ENCODE measurements at places on chromosomes 6 and 20.

- H3K27ac ChIP-seq, result peak overlapping the region; percentile 48
- no peak overlapping the region for H3K4me3 ChIP-seq
- H3K4me1 ChIP-seq, result peaks cover 24% of the 10 kb centered on the region
- H3K27me3 ChIP-seq, result no peaks in the 10 kb centered on the region
Measured at GRCh38 chr6:134686071-134686470, 263.8 kb downstream of the ALDH8A1 start.

DNA sequence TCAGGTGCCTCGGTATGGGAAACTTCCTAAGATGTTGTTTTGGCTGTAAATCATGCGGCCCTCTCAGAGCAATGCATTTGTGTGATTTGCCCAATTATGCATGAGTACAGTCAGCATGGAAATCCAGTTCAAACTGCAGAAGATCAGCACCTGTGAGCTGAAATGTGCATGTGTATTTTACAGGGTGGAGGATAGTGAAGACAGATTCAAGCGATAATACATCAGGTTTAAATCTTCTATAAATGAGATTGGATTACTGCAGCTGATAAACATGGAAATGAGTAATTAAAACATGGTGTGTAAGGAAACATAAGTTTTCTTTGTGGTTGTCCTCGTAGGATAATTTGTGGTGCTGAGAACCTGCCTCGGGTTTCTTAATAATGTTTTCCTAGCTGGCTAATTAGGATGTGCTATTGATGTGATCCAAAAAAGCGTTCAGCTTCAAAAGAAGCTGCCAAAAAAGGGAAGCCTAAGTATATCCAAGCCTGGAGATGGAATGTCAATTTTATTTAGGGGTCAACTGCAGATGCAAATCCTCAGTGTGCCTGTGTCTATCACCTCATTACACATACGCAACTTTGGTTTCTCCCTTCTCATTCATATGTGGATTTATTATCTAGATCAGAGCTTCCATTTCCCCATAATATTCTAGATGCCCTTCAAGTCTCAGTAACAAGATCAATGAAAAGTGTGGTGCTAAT, 117.1 kb upstream of the CCDC28A start:
- H3K27me3 ChIP-seq, result no peaks in the 10 kb centered on the region
- H3K27ac ChIP-seq, result no peak overlapping the region
- no peak overlapping the region for H3K4me3 ChIP-seq
- no peaks in the 10 kb centered on the region for H3K36me3 ChIP-seq

- DNase-seq, result peak; percentile 94
- no peaks in the 10 kb centered on the region for H3K27me3 ChIP-seq
- no peaks in the 10 kb centered on the region for H3K36me3 ChIP-seq
- H3K27ac ChIP-seq, result peak overlapping the region; percentile 97
Measured at GRCh38 chr20:53738039-53738944, 144.7 kb upstream of the ZNF217 start.

GRCh38 chr6:165556116-165556843, 106.8 kb downstream of the PDE10A start:
- no peak for DNase-seq
- H3K36me3 ChIP-seq, result no peaks in the 10 kb centered on the region
- no peak overlapping the region for H3K4me3 ChIP-seq

- H3K27me3 ChIP-seq, result no peaks in the 10 kb centered on the region
- no peaks in the 10 kb centered on the region for H3K4me1 ChIP-seq
- no peak overlapping the region for H3K4me3 ChIP-seq
- H3K27ac ChIP-seq, result no peak overlapping the region
- no peak for DNase-seq
- no peaks in the 10 kb centered on the region for H3K36me3 ChIP-seq
Measured at GRCh38 chr6:130964808-130965604, 98.0 kb downstream of the EPB41L2 start.

DNA sequence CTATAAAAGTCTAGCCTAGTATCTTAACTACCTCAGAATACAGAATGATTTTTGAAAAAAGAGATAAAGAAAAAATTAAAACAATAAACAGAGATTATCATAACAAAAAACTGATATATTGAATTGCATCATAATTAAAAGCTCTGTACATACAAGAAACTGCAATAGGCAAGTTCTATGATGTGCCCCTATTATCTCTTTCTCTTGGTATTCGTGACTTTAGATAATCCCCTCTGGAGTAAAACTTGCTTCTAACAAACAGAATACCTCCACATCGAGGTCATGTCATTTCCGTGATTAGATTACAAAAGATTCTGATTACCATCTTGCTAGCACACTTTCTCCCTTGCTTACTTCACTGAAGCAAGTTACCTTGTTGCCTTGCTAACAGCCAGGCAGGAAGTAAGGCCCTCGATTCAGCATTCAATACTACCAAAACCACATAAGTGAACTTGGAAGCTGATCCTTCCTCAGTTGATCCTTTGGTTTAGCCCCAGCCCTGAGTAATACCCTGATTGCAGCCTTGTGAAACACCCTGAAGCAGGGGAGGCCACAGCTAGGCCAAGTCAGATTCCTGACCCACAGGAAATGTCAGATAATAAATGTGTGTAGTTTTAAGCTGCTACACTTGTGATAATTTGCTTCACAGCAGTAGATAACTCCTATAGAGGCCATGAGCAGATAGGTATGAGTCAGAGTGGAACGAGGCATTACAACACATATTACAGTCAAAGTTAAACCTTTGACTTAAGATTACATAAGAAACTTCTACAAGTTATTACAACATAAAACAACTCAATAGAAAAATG, 53.7 kb upstream of the TMX4 start:
- peaks cover 14% of the 10 kb centered on the region for H3K4me1 ChIP-seq
- no peaks in the 10 kb centered on the region for H3K27me3 ChIP-seq
- H3K27ac ChIP-seq, result peak overlapping the region; percentile 56
- no peaks in the 10 kb centered on the region for H3K36me3 ChIP-seq
- H3K4me3 ChIP-seq, result no peak overlapping the region

- no peak for DNase-seq
- no peak overlapping the region for H3K27ac ChIP-seq
- H3K4me3 ChIP-seq, result no peak overlapping the region
- no peaks in the 10 kb centered on the region for H3K27me3 ChIP-seq
- H3K4me1 ChIP-seq, result no peaks in the 10 kb centered on the region
Measured at GRCh38 chr6:121770943-121771342, 335.5 kb downstream of the GJA1 start.

GRCh38 chr6:127514773-127515227, 4.3 kb downstream of the MTCL3 start:
- peak; percentile 32 for DNase-seq
- H3K27me3 ChIP-seq, result peaks cover 80% of the 10 kb centered on the region
- no peak overlapping the region for H3K4me3 ChIP-seq
- no peaks in the 10 kb centered on the region for H3K36me3 ChIP-seq

GRCh38 chr6:21634582-21634981, 41.0 kb downstream of the SOX4 start:
- no peaks in the 10 kb centered on the region for H3K27me3 ChIP-seq
- H3K4me3 ChIP-seq, result no peak overlapping the region
- no peak for DNase-seq
- peak overlapping the region; percentile 97 for H3K27ac ChIP-seq

DNA sequence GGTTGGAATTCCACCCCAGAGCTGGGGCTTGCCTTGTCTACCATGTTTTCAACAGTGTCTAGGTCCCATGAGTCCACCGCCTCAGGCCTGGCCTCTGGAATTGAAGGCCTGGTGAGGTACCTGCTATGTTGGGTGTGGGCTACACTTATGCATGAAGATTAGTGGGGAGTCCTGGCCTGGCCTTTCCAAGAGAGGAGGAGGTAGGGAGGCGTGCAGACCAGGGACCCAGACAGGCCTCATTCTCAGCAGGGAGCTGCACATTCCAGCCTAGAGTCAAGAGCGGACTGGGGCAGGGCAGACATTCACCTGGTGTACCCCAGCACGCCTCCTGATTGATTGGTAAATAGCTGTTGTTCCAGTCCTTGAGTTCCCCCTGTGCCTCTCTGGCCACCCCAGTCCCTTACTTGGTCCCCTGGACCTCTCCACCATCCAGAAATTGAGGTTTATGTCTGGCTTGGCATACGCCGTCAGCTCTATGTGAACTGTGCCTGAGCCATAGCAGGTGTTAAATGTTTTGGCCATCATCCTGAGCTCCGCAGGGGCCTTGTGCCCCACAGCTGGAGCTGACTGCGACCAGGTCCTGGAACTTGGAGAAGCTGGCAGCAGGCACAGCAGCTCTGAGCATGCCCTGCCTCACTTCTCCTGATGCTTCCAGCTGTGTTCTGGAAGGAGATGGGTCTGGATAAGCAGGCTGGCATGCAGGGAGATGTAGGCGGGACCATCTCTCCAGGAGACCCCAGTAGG, 8.2 kb upstream of the VEGFA start:
- DNase-seq, result peak; percentile 25
- H3K27me3 ChIP-seq, result no peaks in the 10 kb centered on the region
- H3K27ac ChIP-seq, result no peak overlapping the region

DNA sequence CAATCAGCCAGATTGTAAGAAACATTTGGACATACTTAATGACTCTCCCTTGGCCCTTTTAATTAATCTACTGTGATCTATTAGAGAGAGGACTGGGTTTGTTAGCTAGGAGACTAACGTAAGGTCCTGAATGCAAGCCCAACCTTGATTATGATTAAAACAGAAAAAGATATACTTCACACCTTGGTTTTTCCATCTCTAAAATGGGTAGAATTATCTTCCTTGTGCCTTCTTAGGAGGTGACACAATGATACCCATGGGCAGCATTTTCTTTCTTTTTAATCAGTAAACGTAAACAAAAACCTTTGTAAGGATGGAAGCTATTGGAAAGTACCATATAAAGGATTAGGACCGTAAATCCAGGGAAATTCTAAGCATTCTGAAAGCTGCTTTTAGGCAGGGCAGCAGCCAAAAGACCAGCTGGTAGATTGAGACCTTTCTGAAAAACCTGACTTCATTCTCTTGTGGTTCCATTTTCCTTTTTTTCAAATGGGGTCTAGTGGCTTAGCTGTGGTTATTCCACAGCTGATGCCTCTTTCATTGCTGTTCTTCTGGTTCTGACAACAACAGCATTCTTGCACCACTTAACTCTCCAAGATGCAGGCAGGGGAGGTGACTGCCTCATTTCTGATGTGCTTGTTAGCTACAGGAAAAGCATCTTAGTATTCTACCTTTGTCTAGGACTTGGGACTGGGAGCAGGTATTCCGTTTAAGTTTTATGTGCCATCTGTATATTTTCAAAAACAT, 27.4 kb downstream of the RREB1 start:
- H3K27me3 ChIP-seq, result no peaks in the 10 kb centered on the region
- H3K4me1 ChIP-seq, result peaks cover 37% of the 10 kb centered on the region
- H3K4me3 ChIP-seq, result no peak overlapping the region
- H3K27ac ChIP-seq, result no peak overlapping the region

- peak overlapping the region; percentile 39 for H3K27ac ChIP-seq
- H3K4me1 ChIP-seq, result peaks cover 26% of the 10 kb centered on the region
- no peak for DNase-seq
- no peaks in the 10 kb centered on the region for H3K27me3 ChIP-seq
Measured at GRCh38 chr6:33632558-33633039, 11.5 kb downstream of the ITPR3 start.

DNA sequence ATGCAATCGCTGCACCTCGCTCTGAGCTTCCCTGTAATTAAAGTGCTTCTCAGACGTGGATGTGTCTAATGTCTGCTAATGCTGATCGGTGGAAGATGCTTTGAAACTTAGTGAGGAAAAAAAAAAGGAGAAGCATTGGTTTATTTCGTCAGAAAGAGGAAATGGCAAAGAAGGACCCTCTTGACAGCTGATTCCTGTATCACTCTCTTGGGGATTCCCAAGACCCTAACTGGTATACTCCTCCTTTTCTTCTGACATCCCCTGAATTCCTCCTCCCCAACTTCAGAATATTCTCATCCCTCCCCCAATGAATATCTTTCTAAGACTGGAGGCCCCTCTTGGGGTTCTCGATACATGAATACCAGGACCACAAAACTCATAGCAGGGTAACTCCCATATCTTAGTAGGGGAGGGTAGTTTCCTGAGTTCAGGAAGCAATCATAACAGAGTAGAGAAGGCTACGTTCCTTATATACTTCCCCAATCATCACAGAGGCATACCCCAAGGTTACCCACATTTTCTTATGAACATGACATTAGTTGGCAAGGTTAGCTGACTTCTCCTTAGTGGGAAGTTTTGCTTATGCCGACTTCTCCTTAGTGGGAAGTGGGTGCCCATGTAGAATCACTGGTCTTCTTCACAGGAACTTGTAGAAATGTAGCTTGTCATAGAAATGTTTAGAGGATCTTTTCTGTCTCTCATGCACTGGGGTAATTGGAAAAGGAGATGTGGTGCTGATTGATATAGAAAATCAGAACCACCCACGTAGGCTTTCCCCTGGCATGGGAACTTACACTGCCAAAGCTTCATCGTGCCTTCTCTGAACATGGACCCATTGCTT, 63.8 kb upstream of the ATXN1 start:
- H3K4me1 ChIP-seq, result peaks cover 5% of the 10 kb centered on the region
- no peaks in the 10 kb centered on the region for H3K27me3 ChIP-seq
- no peaks in the 10 kb centered on the region for H3K36me3 ChIP-seq

DNA sequence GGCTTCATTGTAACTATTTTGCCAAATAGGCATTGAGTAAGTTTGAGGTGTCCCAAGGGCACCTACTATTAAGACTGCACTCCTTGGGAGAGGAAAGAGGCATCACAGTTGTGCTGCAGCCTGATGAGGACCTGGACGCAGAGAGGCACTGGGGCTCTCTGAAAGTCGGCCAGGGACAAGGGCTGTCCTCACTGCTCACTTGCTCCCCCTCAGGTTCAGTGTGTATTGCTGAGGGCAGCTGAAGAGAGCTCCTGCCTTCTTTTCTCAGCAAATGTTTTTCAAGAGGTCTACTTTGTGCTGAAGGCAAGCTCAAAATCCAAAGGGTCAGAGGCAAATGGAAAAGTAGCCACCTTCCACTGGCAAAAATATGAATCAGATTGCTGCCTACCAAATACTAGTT, 331.8 kb downstream of the RIMS1 start:
- no peaks in the 10 kb centered on the region for H3K4me1 ChIP-seq
- peaks cover 5% of the 10 kb centered on the region for H3K27me3 ChIP-seq
- H3K4me3 ChIP-seq, result no peak overlapping the region
- H3K36me3 ChIP-seq, result no peaks in the 10 kb centered on the region
- H3K27ac ChIP-seq, result no peak overlapping the region

DNA sequence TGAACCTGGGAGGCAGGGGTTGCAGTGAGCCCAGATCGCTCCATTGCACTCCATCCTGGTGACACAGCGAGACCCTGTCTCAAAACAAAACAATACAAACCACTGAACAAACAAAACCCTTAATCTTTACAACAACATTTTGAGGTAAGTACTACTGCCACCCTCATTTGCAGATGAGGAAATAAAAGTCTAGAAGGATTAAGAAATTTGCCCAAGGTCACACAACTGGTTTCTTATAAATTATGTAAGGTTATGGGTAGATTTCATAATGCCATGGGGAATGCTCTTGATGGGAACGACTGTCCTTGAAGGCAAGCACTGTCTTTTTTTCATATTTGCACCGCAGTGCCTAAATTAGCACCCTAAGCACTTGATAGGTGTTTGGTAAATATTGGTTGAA, 13.8 kb upstream of the B4GALT5 start:
- H3K27me3 ChIP-seq, result no peaks in the 10 kb centered on the region
- H3K36me3 ChIP-seq, result no peaks in the 10 kb centered on the region
- no peak overlapping the region for H3K27ac ChIP-seq
- no peaks in the 10 kb centered on the region for H3K4me1 ChIP-seq
- no peak for DNase-seq

- H3K36me3 ChIP-seq, result no peaks in the 10 kb centered on the region
Measured at GRCh38 chr20:52004715-52005114, 186.9 kb downstream of the ZFP64 start.

GRCh38 chr6:143845033-143845432, 1.9 kb downstream of the LTV1 start:
- H3K27me3 ChIP-seq, result no peaks in the 10 kb centered on the region
- no peak overlapping the region for H3K4me3 ChIP-seq
- DNase-seq, result no peak
- H3K4me1 ChIP-seq, result peaks cover 2% of the 10 kb centered on the region
- peaks cover 58% of the 10 kb centered on the region for H3K36me3 ChIP-seq

GRCh38 chr6:155635416-155635815, 179.8 kb upstream of the NOX3 start:
- no peak overlapping the region for H3K27ac ChIP-seq
- H3K27me3 ChIP-seq, result no peaks in the 10 kb centered on the region
- DNase-seq, result no peak
- H3K4me3 ChIP-seq, result no peak overlapping the region
